ENCODE measurements at places on chromosomes 7 and 10.

DNA sequence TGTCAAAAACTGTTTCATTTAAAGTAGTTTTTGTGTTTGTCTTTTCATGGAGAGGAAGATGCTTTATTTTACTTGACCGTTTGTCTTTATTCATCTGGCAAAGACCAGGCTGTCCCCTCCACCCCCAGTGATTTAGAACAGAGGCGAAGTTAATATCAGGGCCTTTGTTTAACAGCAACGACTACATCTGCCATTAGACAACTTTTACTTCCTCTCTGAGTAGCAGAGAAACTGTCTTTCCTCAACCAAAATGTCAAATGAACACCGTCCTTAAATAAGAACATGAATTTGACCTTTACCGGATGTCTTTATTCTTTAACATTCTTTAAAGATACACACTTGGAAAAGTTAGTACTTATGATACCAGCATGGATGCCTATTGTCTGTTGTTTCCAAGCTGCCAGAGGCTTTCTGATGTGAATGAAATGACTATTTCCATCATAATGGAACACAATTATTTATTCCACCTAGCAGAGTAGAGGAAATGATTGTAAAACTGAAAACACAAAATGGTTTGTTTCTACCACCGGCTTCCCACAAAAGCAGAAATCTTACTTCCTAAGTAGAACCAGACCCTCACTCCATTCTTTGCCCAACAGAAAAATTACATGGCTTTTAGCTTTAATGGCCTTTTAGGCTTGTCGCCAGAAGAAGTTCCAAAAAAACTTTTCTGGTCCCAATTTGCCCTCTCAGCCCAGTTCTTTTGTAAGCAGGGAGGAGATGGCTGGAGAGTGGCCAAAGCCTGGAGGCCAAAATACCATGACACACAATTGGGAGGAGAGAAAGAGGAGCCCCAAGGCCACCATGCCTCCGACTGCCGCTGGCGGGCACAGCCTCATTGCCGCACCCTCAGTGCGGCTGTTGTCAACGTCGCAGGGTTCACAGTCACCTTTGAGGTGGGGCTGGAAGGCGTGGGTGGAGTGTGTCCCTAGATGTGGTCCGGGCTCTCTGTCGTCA, 168.5 kb downstream of the TEX36 start:
- no peak for DNase-seq

GRCh38 chr7:33645104-33645503, 260.2 kb upstream of the BMPER start:
- no peak for DNase-seq

DNA sequence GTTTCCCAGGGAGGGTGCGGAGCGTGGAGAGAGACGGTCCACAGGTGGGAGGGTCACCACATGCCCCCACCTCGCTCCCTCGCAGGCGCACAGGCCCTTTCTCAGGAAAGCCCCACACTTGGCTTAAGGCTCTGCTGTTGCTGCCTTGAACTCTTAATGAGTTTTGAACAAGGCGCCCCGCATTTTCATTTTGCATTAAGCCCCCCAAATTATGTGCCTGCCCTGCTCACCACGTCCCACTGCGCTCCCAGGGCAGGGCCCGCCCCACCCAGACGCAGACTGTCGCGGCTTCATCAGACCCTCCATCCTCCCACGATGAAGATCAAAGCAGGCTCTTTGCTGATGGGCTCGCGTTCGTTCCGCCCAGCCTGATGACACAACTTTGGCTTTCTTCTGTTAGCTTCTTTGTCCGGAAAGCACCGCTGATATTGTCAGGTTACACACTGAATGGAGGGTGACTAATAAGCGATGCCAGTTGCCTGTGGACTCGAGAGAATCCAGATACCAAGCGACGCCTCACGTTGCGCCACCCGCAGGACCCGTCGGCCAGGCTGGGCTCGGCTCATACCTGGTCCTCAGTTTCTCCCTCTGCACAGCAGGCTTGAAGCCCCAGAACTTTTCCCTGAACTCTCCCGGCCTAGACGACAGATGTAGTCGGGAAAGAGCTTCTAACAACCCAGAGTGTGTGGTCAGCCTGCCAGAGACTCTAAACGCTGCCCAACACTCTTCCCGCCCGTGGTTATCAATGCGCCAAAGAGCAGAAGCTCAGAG, 9.5 kb downstream of the CALML3 start:
- DNase-seq: no peak

- DNase-seq: no peak
These were observed 2.9 kb upstream of the TMEM72 start for GRCh38 chr10:44908066-44908749.

DNA sequence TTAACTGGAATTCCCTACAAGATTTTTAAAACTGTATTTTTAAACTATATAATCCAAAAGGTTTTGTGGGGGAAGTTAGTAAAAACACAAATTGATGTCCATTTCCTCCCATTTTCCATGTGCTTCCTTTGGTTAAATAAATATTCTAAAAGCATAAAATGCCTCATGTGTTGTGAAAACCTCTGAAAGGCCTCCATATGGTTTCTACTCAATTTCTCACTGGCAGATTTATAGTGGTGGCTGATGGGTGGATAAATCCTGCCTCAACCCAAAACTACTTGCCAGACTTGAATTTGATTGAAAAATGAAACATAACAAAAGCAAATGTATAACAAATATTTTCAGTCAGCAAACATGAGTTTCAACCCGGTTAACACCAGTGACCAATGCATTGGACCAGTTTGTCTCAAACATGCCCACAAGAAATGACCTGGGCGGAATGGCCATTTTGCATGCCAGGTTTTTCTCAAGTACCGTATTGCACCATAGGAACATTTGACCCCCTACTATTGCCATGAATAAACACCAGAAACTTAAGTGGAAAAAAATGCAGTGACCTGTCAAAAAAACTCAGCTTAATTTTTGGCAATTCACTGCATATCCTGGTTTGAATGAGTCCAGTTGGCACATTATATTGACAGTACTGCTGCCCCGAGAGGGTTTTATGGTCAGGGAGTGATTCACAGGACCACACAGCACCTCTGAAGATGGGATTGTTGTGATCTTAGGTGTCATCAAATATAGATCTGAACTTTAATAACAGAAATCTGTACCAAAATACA, 454.6 kb upstream of the ANKRD30A start:
- no peak for DNase-seq

DNA sequence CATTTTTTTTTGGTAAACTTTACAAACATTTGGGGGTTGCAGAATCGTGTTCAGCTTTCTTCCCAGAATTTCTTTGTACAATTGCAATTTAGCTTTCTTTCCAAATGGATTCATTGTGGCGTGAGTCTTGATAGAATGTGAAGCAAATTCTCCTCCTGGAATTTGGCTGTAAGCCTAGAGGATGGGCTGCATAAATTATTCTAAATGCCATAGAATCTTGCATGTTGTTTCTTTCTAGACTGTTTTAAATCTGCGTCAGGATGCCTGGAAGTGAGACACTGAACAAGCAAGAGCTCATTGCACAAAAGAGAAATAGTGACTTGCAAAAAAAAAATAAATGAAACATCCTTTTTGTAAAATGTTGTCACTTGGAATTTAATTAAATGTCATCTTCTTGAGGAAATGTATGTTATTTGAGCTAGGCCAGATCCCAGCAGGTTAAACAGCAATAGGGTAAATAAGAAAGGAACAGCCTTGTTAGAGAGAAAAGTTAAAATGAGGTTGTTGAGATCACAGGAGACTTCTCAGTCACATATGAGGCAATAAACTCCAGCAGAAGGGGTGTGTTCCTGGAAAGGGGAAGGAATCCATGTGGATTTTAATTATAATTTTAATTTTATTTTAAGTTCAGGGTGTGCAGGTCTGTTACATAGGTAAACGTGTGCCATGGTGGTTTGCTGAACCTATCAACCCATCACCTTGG, 483.0 kb downstream of the PLXDC2 start:
- DNase-seq: no peak

DNA sequence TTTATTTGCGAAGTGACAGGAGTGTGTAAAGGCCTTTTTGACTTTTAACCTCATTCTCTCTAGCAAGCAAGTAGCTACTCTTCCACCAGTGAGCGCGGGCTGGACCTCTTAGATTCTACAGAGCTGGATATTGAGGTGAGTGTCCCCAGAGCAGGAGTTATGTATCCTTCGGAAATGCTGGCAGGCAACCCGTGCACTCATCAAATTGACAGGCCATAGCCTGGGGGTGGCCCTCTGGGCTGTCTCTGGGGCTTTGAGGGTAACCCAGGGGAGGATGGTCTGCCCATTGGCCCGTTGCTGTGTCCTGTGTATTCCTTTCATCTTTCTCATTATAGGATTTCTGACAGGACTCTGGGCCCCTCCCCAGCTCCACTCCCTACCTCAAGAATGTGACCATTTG, 6.1 kb upstream of the PVRIG start:
- DNase-seq: no peak

GRCh38 chr7:40885503-40885902, 750.7 kb downstream of the SUGCT start:
- DNase-seq: no peak

- DNase-seq: no peak
These were observed 208.3 kb downstream of the USP6NL start for GRCh38 chr10:11403116-11403515.

- no peak for DNase-seq
These were observed 561.7 kb upstream of the POM121L12 start for GRCh38 chr7:52473756-52474155.

- DNase-seq: no peak
These were observed 11.1 kb upstream of the TFEC start for GRCh38 chr7:116041615-116042014.

- no peak for DNase-seq
These were observed 173.9 kb downstream of the WDR11 start for GRCh38 chr10:121024905-121025584.

DNA sequence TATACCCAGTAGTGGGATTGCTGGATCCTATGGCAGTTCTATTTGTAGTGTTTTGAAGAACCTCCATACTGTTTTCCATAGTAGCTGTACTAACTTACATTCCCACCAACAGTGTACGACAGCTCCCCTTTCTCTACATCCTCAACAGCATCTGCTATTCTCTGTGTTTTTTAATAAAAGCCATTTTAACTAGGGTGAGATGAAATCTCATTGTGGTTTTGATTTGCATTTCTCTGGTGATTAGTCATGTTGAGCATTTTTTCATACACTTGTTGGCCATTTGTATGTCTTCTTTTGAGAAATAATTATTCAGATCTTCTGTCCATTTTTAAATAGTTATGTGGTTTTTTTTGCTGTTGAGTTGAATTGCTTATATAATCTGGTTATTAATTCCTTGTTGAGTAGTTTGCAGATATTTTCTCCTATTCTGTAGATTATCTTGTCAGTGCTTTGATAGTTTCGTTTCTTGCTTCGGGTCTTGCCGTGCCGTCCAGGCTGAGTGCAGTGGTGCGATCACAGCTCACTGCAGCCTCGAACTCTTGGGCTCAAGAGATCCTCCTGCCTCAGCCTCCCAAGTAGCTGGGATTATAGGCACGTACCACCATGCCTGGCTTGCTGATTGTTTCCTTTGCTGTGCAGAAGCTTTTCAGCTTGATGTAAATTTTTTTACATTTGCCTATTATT, 12.0 kb downstream of the MTG1 start:
- DNase-seq: no peak

DNA sequence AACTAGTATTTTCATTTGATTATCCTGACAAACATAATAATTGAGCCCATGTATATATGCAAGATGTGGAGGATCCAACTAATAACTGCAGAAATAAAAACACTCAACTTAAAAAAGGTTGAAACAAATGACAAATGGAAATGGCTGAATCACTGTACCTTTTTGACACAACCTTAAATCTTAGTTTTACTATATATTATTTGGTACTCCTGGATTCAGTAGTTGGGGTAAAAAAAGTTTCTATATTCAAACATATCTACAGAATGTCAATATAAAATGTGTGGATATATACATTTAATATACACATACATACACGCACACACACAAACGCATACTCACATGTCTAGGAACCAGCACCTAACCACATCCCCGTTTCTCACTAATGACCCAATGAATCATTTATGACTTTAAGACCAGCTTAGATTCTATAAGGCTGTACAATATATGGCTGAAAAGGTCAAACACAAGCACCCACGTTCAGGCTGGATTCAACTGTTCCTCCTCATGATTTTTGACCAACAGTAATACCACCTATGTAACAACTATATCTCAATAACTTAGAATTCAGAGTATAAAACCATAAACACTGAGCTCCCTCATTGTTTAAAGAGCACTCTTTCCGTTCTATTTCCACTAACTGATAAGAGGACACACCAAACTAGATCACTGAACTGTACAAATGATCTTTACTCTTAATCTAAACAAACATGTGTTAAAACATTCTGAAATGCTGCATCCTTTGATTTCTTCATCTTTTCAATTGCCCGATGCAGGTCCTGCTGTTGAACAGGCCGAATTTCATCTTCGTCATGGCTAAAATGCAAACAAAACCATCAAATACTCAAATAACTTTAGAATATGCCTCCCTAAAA, 63.8 kb downstream of the ATAD1 start:
- DNase-seq: no peak

DNA sequence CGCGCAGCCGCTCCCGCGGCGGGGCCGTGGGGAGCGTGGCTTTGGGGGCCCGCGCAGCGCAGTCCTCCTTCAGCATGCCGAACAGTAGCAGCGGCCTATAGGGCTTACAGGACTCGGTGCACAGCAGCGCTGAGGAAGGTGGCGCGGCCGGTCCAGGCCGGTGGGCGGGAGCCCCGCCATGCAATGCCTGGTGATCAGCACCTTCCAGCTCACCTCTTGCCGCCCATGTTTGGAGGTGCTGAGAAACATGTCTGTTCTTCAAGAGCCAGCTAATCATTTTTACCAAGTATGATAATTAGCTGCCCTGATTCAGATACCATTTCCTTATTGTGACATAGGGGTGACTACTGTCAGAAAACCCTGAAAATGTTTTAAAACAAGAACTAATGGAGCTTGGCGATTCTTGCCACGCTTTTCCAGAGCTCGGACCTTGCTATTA, 33.5 kb upstream of the SFTPD start:
- DNase-seq: no peak

GRCh38 chr7:20713792-20714191, 72.9 kb downstream of the SP8 start:
- DNase-seq: no peak

GRCh38 chr7:150410680-150411346, 31.7 kb downstream of the ZNF775 start:
- no peak for DNase-seq

GRCh38 chr7:127021019-127021738, 231.6 kb downstream of the GRM8 start:
- no peak for DNase-seq

- no peak for DNase-seq
These were observed 250.3 kb downstream of the TCERG1L start for GRCh38 chr10:131061216-131061615.

DNA sequence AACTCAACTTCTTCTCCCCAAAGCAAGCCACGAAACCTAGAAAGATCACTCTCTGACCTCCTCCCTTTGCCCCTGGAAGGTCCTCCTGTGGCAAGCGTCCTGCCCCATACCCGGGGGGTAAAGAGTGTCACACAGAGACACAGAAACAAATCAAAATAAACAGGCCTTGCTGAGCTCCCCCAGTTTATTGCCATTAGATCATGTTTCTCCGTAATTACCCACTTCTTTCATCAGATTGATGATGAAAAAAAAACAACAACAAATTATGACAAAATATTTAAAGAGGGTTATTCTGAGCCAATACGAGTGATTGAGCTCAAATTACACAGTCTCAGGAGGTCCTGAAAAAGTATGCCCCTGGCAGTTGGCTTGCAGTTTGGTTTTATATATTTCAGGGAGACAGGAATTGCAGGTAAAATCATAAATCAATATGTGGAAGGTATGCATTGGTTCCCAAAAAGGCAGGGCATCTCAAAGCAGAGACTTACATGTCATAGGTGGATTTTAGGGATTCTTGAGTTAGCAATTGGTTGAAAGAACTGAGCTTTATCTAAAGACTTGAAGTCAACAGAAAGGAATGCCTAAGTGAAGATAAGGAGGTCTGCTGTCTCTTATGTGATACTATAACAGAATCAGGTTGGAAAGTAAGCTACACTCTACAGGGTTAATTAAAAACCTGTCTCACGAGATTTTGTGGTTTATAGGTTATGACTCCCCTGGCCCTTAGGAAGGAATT, 86.2 kb downstream of the APBB1IP start:
- DNase-seq: no peak

Data from hematopoietic multipotent progenitor cell treated with erythropoietin and hydrocortisone succinate and interleukin-3 and kit ligand, for 17 days (in vitro differentiated cells).